ENCODE measurements at places on chromosomes 6 and 20.

GRCh38 chr6:18342223-18342622, 44.9 kb upstream of the RNF144B start:
- DNase-seq: no peak

- no peak for DNase-seq
Observed at GRCh38 chr6:131792091-131792496, 15.7 kb upstream of the ENPP1 start.

DNA sequence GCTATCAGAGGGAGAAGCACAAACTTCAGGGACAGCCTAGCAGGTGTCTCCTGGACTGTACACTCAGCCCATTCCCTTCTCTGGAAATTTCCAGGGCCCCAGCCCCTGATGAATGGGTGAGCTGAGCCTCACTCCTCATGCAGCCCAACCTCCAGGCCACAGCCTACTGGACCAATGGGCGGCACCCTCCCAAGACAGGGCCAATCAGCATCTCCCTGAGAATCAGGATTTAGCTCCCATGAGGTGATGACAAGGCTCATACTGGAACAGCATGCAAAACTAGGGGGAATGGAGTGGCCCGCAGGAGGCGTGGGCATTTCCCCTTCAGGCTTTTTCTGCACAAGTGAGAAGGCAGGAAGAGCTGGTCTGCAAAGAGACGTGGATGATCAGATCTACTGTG, 29.0 kb downstream of the NFATC2 start:
- no peak for DNase-seq

- DNase-seq: no peak
Observed at GRCh38 chr20:62599216-62600110, 42.8 kb upstream of the SLCO4A1 start.
